ENCODE measurements at places on chromosomes 11 and 22. TPM values are rescaled to one million over a fixed set of nuclear protein-coding genes. Genes with fewer than 3 reads are reported as not detected.

The C22orf31 gene
- not detected for total RNA-seq

The CNGA4 gene
- total RNA-seq, result not detected

- DNase-seq, result peak; percentile 29
Measured at GRCh38 chr11:127105593-127106541, 105.3 kb upstream of the KIRREL3 start.

DNA sequence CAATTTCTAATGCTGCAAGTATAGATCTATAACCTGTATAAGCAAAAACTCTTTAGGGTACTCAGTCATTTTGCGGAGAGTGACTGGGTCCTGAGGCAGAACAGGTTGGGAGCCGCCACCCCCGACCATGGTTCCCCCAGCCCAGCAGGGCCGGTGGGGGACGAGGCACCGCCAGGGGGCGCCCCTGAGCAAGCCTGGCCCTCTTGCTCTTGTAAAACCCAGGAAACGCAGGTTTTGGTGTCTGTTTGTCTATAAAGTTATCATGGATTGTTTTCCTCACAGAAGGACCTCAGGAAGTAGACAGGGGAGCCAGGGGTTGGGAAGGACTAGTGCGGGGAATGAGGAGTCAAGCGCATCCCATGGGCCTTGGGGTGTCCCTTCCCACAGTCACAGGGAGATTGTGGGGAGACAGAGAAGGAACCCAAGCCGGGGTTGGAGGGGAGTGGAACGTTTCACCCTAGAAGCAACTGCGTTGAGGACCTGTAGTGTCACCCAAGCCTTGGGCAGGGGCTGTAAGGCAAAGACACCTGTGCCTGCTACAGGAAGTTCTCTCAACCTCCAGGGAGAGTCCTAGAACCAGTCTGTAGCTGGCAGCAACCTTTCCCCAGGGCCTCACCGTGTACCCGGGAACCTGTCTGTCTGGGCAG is 26.4 kb downstream of the KCTD17 start:
- peak; percentile 30 for DNase-seq

DNA sequence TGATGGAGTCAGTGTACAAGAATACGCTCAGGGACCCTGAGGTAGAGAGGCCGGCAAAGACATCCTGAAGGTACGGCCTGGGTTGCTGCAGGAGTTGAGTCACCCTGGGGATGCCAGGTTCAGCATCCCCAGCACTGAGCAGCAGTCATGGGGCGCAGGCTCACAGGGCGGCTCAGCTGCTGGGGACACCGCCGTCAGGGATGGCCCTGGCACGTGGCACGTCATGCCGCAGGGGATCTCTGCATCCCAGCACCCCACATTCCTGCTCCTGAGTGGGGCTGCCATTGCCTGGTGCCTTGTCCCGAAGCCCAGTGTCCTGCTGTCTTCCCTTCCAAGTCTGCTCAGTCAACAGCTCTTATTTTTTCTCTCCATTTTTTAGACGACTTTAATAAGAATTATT is 168.7 kb upstream of the NTM start:
- DNase-seq, result no peak

The LYVE1 gene
- not detected for total RNA-seq

DNA sequence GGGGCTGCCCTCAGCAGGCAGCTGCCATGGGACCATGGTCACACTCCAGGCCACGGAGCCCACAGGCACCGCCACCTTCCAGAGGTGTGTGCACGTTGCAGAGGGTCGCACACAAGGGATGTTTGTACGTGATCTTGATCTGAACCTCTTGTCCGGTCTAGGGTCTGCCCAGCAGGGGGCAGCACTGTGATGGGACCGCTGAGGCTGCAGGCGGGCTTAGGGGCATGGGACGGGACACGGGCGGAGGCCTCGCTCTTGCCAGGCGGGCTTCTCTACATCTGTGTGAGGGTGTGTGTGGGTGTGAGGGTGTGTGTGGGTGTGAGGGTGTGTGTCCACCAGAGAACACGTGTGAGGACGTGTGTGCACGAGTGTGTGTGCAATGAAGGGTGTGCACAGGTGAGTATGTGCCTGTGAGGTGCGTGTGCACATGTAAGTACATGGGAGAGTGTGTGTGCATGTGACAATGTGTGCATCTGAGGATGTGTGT is 52.4 kb downstream of the CACNA1I start:
- DNase-seq, result no peak

The RIMBP3B gene
- total RNA-seq, result 0.42 TPM

The OSBPL5 gene
- total RNA-seq, result 21.2 TPM

- DNase-seq, result no peak
Measured at GRCh38 chr11:131146827-131147490, 223.5 kb upstream of the NTM start.

The CHRM4 gene
- not detected for total RNA-seq

DNA sequence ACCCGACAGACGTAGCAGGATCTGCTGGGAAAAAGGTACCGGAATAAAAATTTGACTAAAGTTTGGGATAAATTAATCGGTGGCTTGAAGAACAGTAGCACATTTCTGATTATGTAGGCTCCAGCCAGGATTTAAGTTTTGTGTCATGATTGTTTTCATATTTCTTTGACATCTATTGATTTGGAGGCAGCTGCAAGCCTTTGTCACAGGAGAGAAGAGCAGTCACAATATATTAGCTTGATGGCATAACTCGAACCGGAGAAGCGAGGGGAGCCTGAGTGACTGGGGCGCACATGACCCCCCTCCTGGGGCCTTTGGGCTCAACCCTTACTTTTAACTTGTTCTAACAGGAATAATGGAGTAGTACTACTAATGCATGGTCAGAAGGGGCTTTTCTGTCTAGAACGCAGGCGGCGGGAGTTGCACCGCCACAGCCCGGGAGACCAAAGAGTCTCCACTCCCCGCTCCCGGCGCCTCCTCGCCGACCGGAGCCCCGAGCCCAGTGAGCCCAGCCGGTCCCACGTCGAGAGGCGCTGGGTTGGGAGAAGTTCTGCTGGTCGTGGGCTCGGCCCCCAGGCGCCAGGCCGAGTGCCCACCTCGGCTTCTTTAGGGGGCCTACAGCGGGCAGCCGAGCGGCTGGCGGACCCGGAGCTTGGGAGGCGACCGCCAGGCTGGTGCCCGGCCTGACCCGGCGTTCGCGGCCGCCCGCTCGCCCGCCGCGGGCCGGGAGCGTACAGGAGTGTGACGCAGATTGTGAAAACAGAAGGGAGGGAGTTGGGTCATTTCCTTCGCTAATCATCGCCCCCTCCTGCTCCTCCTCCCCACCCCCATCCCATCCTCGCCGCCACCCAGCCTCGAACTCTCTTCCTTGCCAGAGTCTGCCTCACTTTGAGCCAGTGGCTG is 15.7 kb upstream of the PAX6 start:
- no peak for DNase-seq

- no peak for DNase-seq
Measured at GRCh38 chr11:116844722-116845121, 7.3 kb upstream of the APOA1 start.

DNA sequence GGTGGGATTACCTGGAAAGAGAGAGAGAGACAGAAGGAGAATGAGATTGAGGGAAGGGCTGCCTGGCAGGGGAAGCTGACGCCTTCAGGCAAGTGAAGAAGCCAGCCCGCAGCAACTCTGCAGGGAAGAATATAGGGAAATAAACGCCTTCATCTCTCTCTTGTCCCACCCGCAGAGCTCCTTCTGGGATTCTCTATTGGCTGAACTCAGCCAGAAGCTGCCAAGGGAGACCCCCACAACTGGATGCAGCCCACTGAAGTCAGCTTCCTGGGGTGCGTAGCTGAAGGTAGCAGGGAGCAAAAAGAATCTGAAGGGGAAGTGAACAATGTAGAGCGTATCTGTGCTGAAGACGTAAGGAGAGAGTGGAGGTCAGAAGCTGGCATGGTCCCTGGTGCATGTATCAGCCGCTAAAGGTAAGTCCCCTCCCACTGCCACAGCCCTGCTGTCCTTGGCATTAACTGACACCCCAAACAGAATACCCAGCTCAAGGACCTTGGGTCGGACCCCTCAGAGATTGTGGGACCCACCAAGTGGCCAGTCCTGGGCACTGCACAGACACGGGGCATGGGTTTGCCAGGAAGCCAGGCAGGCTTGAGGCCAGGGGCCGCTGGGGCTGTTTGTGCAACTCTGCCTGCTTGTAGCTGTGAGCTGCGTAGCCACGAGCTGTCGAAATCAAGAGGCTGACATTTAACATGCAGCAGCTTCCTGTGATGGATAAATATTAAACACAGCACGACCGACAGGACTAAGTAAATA is 469.9 kb downstream of the MN1 start:
- peak; percentile 33 for DNase-seq

The TP53I11 gene
- total RNA-seq, result 33.4 TPM

Data from myocyte (in vitro differentiated cells).